Activated CD4-positive, alpha-beta T cell treated with anti-CD3 and anti-CD28 coated beads for 1 hour (primary cell): ENCODE measurements at places on chromosomes 16 and 17.

- no peak for DNase-seq
These were observed 2.5 kb upstream of the AIPL1 start for GRCh38 chr17:6437466-6437865.

GRCh38 chr16:15644267-15644961, 1.5 kb upstream of the MARF1 start:
- DNase-seq: no peak

DNA sequence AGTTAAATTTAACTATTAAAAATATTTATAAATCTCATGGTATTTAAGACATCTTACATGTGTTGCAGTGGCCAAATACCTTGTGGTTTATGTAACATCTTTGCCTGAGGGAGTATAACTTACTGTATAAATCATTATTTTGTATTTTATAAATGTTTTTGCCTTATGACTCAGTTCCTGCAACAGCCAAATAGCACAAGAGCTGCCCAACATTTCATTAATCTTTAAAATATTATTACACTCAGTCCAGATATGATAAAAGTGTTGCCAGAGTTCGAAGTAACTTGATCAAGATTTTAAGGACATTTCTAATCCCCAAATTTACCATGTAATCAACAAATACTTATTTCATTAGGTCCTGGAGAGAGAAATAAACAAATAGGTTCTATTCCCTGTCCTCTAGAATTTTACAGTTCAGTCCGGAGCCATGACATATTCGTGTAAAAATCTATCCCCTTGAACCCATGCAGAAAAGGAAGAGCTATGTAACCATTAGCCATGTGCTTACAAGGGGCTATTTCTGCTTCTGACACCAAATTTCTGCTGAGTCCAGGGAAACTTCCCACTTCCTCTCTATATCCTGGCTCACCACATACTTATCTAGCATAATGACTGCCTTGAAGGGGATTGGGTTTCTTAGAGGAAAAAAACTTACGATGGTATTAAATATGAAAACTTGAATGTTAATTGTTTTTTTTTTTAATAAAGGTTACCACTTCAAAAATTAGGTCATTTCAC, 44.0 kb downstream of the IRX6 start:
- no peak for DNase-seq

DNA sequence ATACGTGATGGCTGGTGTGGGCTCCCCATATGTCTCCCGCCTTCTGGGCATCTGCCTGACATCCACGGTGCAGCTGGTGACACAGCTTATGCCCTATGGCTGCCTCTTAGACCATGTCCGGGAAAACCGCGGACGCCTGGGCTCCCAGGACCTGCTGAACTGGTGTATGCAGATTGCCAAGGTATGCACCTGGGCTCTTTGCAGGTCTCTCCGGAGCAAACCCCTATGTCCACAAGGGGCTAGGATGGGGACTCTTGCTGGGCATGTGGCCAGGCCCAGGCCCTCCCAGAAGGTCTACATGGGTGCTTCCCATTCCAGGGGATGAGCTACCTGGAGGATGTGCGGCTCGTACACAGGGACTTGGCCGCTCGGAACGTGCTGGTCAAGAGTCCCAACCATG, 5.6 kb downstream of the MIEN1 start:
- no peak for DNase-seq

DNA sequence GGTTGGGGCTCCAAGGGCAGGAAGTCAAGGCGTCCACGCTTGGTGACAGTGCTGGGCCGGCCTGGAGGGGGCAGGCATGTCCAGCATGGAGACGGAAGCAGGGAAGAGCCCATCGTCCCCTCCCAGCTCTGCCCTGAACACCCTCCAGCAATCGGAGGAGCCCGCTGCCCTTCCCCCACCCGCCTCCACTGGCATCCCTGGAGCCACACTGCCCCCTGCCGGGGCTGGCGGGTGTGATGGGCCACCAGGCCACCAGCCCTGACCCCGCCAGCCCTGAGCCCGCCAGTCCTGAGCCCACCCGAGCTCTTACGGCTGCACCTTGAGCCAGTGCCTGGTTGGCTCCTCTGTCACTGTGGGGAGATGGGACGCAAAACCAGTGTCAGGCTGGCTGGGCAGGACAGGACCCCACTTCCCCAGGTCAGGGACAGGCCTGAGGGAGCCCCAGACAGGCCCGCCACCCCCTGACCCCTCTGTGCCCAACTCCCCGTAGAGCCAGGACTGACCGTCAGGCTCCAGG, 4.1 kb upstream of the CDH15 start:
- DNase-seq: peak; percentile 77

GRCh38 chr17:16870253-16871245, 101.4 kb downstream of the TNFRSF13B start:
- DNase-seq: no peak
